ENCODE measurements at places on chromosomes 2 and 18. TPM values are rescaled to one million over a fixed set of nuclear protein-coding genes. Genes with fewer than 3 reads are reported as not detected.

- no peaks in the 10 kb centered on the region for H3K36me3 ChIP-seq
- DNase-seq = no peak
- H3K27me3 ChIP-seq = no peaks in the 10 kb centered on the region
- no peak overlapping the region for H3K4me3 ChIP-seq
- H3K27ac ChIP-seq = no peak overlapping the region
Measured at GRCh38 chr2:161991991-161992390, 82.0 kb downstream of the DPP4 start.

Gene XDH
- 0.12 TPM for total RNA-seq

DNA sequence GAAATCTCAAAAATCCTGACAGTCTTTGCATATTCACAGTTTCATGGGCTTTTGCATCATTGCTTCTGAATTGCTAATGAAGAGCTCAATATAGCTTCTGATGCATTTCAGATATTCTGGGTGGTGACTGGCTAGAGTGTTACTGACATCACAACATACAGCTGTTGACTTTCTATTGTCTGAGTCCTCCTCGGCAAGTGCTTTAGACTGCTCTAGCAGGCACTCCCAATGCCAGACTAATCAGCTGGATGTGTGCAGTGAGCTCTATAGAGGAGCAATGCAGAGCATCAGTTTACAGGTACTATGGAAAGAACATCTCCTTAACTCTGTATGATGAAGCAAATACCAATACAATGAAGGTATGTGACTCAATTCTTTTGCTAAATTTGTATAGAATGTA is 54.9 kb downstream of the R3HDM1 start:
- no peaks in the 10 kb centered on the region for H3K27me3 ChIP-seq
- no peaks in the 10 kb centered on the region for H3K4me1 ChIP-seq
- H3K27ac ChIP-seq = no peak overlapping the region
- no peaks in the 10 kb centered on the region for H3K36me3 ChIP-seq

Gene ELOA2
- not detected for total RNA-seq

DNA sequence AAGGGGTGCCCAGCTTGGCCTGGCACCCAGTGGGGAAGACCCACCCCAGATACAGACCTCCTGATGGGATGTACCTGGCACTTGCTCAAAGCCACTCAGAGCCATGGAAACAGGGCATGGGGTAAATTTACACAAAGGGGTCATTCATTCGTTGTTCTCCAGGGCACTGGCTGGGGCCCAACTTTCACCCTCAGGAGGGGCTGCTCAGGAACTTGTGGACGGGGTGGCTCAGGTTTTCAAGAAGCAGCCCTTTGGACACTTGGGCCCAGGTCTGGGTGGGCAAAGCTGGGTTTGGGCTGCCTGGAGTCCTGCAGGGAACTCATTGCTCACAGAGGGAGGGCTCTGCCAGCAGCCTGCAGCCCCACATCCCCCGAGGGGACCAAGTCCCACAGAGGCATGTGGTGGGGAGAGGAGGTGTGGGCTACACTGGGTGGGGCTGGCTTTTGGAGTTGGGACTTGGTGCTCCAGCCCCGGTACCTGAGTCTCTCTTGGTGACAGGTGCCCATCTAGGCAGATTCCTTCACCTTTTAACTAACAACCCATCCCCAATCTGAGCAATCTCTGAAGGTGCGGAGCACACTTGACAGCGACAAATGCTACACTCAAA is 172.3 kb downstream of the CELF4 start:
- peaks cover 14% of the 10 kb centered on the region for H3K4me1 ChIP-seq
- no peak overlapping the region for H3K4me3 ChIP-seq
- DNase-seq = no peak
- H3K36me3 ChIP-seq = no peaks in the 10 kb centered on the region
- H3K27me3 ChIP-seq = no peaks in the 10 kb centered on the region
- no peak overlapping the region for H3K27ac ChIP-seq

All from ovary (tissue), 10 donors.